ENCODE measurements at places on chromosomes 7 and 10.

DNA sequence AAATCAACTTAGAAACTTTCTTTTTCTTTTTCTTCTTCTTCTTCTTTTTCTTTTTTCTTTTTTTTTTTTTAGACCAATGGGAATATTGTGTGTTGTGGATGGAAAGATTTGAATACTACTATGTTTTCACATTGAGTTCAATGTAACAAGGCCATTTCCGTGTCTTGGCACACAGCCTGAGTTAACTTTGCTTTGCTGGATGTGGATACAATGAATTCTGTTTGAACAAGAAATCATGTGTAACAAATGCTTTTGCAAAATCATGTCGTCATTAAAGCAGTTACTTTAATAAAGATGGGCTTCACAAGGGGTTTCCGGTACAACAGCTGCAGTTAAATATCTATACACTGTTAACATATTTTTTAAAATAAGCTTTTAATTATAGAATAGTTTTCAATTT, 13.5 kb upstream of the ENTPD1 start:
- no peak for DNase-seq

DNA sequence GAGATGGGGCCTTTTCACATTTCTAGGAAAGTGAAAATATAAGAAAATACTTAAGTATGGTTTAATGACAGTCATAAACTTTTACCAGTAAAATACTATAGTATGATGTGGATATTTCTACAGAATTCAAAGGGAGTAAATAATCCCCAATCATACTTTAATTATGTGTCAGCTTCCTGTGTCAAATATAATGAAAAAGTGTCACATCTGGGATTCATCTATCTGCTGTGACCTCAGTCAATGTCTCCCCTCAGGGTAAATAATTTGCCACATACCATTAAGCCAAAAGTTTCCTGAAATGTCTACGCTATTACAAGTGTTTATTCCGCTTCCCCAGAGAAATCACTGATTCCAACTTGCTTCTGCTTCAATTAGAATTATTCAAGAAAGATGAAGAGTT, 110.5 kb downstream of the ITGA8 start:
- DNase-seq: no peak

DNA sequence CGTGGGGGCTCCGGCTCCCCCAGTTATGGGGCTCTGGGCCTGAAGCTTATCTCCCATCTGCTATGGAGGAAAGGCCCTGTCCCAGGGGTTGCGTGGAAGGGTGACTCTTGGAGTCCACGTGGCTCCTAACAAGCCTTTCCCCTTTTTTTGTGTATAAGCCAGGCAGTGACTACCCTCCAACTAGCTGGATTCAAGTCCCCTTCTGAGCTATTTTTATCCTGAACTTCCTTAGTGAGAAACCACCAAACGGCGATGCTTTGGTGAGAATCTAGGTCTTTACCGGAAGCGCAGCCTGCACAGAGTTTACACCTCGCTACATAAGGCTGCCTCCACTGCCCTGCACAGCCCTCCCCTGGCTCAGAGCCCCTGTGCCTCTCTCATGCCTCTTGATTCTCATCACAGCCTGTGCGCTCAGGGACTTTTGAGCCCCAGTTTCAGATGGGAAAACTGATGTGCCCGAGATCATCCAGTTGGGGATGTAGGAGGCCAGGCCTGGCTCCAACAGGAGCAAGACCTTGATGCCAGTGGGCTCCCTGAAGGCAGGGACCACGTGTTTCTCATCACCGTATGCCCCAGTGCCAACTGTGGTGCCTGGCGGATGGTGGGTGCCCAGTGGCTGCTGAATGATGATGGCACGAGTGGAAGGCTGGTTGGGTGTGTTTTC, 102.3 kb upstream of the PPIF start:
- no peak for DNase-seq

DNA sequence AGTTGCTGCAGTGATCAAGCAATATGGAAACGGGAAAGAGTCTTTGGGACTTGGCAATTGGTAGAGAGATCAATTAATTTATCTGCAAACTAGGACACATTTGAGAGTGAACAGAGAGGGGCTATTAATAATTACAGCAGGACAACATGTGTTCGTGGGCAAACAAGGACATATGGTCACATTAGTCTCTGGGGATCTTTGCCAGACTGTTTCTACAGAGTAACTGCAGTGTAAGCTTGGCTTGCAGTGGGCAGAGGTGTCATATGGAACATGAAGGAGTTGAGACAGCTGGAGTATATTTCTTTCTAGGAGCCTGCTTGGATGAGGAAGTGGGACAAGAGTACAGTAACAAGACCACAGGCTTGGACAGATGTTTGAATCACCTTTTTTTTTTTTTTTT, 232.1 kb upstream of the LYZL1 start:
- no peak for DNase-seq

DNA sequence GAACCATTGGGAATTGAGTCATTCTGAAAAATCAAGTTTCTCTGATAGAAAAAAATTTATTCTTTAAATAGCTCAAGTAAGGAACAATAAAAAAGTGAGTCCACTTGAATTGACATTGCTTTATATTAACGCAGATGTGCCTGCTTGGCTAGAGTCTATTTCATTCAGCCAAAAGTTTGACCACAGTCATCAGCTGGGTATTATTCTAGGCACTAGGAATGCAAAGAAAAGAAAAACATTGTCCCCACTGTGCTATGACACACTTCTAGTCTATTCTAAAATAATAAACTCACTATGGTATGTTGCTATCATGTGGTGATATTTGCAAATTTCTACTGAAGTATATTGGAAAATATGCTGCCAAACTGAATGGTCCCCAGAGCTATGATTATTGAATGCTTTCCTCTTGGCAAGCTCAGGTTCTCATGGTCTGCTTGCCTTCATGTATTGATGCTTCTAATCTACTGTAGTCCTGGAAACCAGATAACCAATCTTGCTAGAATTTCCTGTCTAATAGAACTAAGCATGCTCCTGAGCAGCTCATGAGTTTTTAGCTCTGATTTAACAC, 8.3 kb downstream of the SFRP4 start:
- no peak for DNase-seq

GRCh38 chr10:133455196-133455595, 1.5 kb downstream of the SCART1 start:
- no peak for DNase-seq

- no peak for DNase-seq
Measured at GRCh38 chr7:144438759-144439158, 35.3 kb upstream of the NOBOX start.

- DNase-seq: no peak
Measured at GRCh38 chr7:136424058-136424457, 444.4 kb upstream of the CHRM2 start.

DNA sequence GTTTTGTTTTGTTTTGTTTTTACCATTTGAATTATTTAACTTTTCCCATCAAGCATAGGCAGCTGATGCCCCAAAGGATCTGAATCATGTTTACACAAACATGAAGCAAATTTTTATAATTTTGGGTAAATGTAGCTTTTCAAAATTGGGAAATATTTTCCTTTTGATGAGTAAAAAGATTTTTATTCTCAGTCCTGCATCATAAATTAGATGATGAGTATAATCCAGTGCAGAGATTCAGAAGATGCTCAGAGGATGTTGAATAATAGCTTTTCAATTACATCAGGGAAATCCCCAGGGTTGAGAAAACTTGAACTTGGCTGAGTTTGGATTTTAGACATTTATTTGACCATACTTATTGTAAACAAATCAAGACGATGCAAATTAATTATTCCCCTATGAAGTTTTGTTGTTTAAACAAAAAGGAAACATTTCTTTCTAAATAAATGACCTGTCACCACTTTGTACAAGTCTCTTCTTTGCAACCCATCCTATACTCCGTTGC, 121.7 kb downstream of the FAM204A start:
- no peak for DNase-seq

GRCh38 chr10:25666276-25666675, 267.8 kb upstream of the MYO3A start:
- DNase-seq: no peak

- no peak for DNase-seq
Measured at GRCh38 chr10:128125416-128125943, 743 bp downstream of the MKI67 start.

DNA sequence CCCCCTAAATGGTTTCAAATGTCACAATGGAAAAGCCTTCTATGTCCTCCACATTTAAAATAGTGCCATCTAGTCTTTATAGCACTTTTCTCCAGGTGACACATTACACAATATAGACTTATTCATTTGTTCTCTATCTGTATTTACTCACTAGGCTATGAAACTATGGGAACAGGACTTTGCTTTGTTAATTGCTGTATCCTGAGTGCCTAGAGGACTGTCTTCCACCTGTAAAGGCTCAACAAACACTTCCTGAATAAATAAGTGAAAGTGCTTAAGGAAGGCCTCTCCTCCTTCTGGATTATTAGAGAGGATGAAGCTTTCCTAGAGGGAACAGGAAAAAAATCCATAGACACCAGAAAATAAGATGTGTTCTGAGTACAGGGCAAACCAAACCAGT, 397.6 kb upstream of the LRRN3 start:
- DNase-seq: no peak

GRCh38 chr7:151134743-151135524, 32.6 kb downstream of the GBX1 start:
- DNase-seq: no peak

GRCh38 chr10:27369880-27370279, 129.3 kb upstream of the ACBD5 start:
- no peak for DNase-seq

- no peak for DNase-seq
Measured at GRCh38 chr10:14529351-14529750, 198.6 kb upstream of the FRMD4A start.

GRCh38 chr10:102813734-102814452, 23.3 kb downstream of the CYP17A1 start:
- DNase-seq: no peak

- DNase-seq: no peak
Measured at GRCh38 chr10:91034494-91035159, 113.7 kb upstream of the ANKRD1 start.

DNA sequence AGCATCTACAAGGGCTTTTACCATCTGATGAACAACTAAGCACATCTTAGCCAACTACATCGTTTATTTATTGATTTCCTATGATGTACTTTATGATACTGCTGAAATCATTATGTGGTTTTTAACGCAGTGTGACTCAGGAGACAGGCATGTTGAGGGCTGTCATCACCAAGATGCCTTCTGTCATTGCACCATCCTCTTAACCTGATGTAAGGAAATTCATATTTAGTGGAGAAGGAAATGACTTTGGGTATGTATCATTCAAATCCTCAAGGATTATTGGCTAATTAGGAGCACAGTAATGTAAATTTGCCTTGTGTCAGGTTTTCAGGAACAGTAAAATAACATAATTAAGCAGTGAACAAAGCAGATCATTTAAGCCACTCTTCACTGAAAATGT, 138.5 kb upstream of the MGMT start:
- no peak for DNase-seq

- no peak for DNase-seq
Measured at GRCh38 chr7:136957391-136957790, 88.9 kb downstream of the CHRM2 start.

GRCh38 chr7:2929321-2930201, 85.5 kb upstream of the GNA12 start:
- no peak for DNase-seq

DNA sequence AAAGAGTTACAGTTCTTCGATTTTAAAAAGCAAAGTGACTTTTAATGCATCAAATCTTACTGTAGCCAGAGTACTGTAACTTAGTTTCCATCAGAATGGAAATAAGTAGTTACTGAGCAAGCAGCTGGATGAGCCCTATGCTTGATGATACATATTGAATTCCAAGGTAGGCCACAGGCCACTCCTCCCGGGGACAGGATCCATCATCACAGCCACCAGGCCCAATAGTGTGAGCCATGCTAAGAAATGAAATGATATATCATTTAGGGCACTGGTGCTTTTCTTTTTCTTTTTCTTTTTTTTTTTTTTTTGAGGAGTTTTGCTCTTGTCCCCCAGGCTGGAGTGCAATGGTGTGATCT, 42.9 kb upstream of the TOMM7 start:
- DNase-seq: no peak

DNA sequence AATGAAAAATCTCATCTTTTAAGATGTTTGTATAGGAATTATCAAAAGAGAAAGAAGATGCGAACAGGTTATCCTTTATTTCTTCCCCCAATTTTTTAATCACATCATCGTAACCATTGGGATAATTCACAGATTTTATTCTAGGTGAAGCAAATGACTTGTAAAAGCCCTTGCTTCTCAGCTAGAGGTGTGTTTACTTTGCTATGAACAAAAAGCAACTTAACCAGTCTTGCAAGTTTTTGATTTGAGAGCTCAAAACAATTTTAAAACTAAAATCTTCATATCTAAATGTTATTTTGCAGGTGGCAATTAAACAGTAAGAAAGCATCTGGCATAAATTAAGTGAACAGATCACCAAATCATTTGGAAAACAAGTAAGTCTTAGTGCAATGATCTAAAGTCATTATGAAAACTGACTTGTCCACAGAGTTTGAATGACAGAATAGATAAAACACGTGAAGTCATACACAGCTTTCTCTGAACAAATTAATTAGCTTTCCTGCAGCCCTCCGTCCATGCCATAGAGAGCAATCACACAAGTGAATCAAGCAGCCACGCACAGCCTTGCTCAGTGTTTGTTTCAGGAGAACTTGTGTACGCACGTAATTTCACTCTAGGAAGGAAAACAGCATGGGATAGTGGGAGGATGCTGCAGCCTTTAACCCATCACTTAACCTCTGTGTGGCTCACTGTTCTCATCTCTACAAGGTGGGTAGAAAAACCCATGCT, 85.0 kb upstream of the ZNF800 start:
- no peak for DNase-seq

GRCh38 chr10:119521443-119522204, 20.9 kb downstream of the RGS10 start:
- DNase-seq: no peak

GRCh38 chr7:98753989-98754479, 115.8 kb downstream of the TMEM130 start:
- no peak for DNase-seq

- DNase-seq: no peak
Measured at GRCh38 chr10:79335094-79335469, 12.2 kb upstream of the PPIF start.

DNA sequence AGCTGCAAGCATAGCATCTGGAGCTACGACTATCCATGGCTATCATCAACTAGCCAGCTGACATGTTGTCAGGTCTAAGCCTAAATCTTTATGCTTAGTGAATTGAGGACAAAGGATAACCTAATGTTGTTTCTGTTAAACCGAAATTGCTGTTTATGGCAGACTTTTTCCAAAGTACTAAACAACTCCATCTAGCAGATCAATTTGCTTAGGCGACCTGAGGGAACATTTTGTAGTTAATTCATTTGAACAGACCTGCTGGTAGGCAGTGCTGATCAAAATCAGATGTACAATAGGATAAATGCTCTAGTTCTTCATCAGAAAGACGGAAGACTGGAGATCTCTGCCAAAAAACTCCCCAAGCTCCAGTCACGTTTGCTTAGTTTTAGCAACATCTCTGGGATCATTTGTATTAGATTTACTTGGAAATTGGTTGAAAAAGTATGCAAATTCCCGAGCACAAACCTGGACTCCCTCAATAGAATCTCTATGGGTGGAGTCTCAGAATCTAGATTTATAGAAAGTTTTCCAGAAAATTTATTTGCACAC, 301.6 kb upstream of the NRP1 start:
- no peak for DNase-seq
